ENCODE measurements at places on chromosomes 13 and 19.

- no peak for ATAC-seq
These were observed 25.5 kb downstream of the ARHGEF7 start for GRCh38 chr13:111140562-111141105.

DNA sequence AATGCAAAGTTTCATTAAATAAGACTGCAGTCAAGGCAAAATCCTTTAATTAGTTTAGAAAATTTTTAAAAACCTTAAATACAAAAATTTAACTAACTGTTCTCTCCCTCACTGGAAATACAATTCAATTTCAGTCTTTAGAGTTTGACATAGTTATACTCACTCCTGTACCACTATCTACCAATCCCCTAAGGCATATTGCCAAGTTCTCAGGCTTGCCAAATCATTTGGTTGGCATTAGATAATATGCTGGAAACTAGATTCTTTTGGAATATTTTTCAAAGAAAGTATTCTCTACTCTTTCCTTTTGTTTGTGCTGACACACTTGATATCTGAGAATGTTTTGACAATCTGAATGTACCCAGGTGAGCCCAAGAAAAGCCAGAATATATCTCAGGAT is 77.2 kb downstream of the TSC22D1 start:
- ATAC-seq: no peak

GRCh38 chr19:5926641-5927440 is 12.8 kb downstream of the CAPS start:
- peak; percentile 22 for ATAC-seq

DNA sequence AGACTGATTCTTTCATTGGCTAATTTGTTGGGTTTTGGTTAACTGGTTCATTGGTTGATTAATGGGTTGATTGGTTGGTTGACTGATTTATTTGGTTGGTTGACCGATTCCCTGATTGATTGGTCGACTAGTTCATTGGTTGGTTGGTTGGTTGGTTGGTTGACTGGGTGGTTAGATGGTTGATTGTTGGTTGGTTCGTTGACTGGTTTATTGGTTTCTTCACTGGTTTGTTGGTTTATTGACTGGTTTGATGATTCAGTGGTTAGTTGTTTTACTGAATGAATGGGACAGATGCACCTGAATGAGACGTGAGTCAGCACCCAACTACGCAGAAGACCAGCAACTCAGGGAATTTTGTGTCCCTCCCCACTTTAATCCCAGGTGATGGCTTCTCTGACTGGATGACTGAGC is 2.7 kb upstream of the NUP62 start:
- no peak for ATAC-seq

DNA sequence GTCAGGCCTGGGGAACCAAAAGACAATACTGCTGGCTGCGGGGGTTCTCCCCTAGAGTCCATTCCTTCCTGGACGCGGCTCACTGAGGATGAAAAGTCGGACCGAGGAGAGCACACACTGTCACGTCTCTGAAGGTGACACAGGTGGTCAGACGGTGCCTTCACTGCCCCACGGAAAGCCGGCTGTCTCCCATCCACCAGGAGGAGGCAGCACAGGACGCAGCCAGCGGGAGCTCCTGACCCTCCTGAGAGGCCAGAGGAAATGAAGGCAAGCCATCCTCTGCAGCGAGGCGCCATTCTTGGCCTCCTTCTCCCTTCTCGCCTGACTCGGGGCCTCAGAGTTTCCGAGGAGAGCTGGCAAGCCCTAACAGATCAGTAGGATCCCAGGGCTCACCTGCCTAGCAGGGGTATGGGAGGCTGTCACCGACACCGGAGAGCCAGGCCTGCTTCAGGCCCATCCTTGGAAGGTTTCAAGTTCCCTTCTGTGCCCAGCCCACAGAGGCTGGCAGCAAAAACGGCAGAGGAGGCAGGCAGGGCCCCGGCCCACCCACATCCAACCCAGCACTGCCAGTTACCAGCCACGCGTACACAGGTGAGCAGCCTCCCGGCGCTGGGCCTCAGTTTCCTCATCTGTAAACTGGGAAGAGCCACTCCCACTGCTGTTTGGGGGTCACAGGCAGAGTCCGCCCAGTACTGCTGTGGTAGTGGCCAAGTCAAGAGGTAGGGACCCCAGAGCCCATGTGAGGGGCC is 4.5 kb downstream of the REXO1 start:
- ATAC-seq: no peak

- ATAC-seq: peak; percentile 84
These were observed at the start of gene PHF11 for GRCh38 chr13:49495783-49496762. TSS of gene PHF11 (plus strand) at chr13:49495953. CDS start at chr13:49496002, 49 bp downstream.

Data from motor neuron (in vitro differentiated cells).